ENCODE measurements at places on chromosomes 4 and X. TPM values are rescaled to one million over a fixed set of nuclear protein-coding genes. Genes with fewer than 3 reads are reported as not detected.
A peak's percentile ranks its signal among the peaks of the same experiment; 100 is the strongest.

GRCh38 chrX:53089224-53089842 is 4.6 kb upstream of the KANTR start:
- DNase-seq, result peak; percentile 36
- no peak overlapping the region for H3K4me3 ChIP-seq
- H3K36me3 ChIP-seq, result peaks cover 3% of the 10 kb centered on the region
- H3K27ac ChIP-seq, result peak overlapping the region; percentile 52
- H3K27me3 ChIP-seq, result no peaks in the 10 kb centered on the region

DNA sequence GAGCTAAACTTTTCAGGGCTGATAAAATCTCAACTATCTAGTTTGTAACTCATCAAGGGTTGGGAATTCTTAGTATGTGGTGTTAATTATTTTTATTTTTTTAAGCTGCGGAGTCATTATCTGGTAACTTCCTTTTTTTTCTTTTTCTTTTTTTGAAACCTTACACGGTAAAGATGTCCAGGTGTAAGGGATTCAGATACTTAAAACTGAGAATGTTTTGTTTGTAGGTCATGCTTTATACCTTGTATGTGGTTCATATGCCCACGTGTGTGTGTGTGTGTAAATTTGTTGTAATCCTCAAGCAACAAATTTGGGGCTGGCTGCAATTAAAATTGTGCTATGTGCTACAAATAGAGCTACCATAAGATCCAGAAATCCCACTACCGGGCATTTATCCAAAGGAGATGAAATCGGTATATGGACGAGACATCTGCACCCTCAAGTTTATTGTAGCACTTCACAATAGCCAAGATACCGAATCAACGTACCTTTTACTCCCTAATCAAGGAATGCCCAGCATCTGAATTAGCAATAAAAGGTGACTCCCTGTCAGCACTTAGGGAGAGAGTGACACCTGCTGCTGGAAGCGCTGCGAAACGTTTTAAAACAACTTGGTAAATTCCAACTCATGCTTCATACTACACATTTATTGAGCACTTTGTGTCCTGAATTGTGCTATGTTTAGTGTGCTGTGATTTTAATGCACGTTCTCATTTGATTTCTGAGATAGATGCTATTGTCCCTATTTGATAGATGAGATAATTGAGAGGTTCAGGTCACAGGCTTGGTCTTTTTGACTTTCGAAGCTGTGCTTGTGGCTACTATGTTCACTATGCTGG is 16.1 kb downstream of the MSMO1 start:
- no peak overlapping the region for H3K4me3 ChIP-seq
- no peak overlapping the region for H3K27ac ChIP-seq
- peaks cover 35% of the 10 kb centered on the region for H3K36me3 ChIP-seq
- DNase-seq, result no peak
- H3K27me3 ChIP-seq, result no peaks in the 10 kb centered on the region
- peaks cover 5% of the 10 kb centered on the region for H3K4me1 ChIP-seq

KLHL34 gene
- 0.14 TPM for total RNA-seq

DNA sequence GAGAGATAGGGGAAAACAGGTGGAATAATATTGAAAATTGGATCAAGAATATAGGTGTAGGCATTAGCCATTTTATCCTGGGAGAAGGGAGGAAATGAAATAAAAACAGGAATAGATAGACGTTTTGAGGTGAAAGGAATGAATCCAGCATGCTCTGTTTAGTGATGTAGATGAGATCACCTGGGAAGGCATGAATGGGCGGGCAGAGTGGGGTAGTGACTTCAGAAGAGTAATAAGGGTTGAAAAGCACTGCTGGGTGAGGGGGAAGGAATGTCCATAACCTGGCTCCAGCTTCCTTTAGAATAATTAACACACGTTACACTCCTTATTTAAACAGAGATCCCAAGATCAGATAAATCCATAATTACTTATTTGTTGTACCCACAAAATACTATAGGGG is 191.1 kb upstream of the ANXA3 start:
- no peaks in the 10 kb centered on the region for H3K27me3 ChIP-seq
- H3K36me3 ChIP-seq, result no peaks in the 10 kb centered on the region
- H3K27ac ChIP-seq, result no peak overlapping the region
- no peaks in the 10 kb centered on the region for H3K4me1 ChIP-seq

GRCh38 chr4:158255727-158256324 is 45.5 kb downstream of the TMEM144 start:
- H3K27me3 ChIP-seq, result no peaks in the 10 kb centered on the region
- no peak for DNase-seq
- no peak overlapping the region for H3K4me3 ChIP-seq
- no peaks in the 10 kb centered on the region for H3K4me1 ChIP-seq

Data from liver (tissue), 10 donors.